ENCODE measurements at places on chromosomes 13 and 19.

DNA sequence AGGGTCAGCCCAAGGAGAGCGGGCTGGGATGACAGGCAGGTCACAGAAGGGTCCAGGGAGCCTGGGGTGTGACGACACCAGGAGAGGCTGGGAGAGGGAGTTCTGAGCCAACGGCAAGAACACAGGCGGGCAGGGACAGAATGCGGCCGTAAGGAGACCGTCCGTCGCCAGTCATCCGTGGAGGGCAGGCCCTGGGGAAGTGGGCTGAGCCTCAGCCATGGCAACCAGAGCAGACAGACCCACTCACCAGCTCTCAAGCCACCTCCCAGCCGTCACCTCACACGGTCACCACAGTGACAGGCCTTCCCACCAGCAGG is 3.7 kb upstream of the TMEM86B start:
- no peak for DNase-seq

- DNase-seq: peak; percentile 93
Measured at GRCh38 chr13:93169980-93170379, 56.6 kb upstream of the GPC6 start.

DNA sequence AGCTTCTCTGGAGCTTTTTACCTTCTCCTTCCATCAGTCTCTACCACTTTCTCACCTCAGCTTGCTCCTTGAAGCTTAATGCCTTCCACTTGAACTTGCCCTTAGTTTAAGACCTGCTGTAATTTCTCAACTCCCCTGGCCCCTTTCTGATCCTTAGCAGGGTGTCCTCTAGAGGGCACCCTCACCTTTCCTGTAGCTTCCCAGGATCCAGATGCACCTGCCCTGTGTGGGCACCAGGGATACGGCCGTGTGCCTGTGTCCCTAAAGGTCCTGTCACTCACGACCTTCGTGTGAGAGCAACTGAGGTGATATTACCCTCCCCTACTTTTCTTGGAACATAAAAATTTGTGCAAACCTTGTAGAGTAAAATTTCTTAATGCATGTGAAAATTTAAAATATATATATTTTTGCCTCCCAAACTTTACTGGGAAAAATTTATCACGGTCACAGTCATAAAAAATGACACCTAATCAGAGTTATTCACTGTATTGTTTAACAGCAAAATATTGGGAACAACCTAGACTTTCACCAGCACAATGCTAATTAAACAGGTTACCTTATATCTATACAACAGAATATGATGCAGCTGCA is 46.4 kb downstream of the PSG3 start:
- DNase-seq: peak; percentile 73

- DNase-seq: peak; percentile 67
Measured at GRCh38 chr13:79485014-79485811, 4.3 kb downstream of the NDFIP2 start.

DNA sequence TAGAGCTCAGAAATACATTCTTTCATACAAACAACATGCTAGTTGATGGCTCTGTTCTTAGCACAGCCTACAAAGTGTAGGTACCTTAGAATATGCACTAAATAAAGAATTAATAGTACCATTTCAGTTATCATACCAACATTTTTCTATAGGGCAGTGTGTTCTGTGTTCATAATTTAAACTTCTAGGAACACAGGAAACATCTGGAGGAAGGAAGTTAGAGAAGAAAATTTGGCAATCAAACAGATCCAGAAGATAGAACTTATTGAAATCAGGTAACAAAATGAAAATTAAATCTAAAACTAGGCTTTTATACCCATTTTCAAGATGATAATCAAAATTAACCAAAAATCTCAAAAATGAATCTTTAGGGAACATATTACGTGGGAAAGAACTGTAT is 527.5 kb downstream of the DCT start:
- no peak for DNase-seq

DNA sequence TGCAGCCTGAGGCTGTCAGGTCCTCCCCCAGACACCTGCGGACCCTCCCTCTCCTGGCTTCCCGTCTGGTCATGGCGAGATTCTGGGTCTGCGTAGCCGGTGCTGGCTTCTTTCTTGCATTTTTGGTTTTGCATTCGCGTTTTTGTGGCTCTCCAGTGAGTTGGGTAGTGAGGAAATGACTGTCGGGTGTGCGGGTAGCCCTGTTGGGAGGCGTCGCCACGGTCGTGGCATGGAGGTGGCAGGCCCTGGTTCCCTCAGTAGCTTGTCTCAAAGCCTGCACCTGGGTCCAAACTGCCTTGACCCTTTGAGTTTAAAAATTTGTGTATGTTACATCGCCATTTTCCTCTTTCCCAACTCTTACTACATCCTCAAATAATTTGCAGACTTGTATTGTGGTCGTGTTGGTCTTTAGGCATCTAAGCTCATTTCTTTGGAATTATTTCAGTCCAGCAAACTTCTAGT is 344 bp downstream of the NHLRC3 start:
- no peak for DNase-seq

GRCh38 chr13:75055296-75055695 is 426.7 kb downstream of the TBC1D4 start:
- DNase-seq: no peak

GRCh38 chr13:97072297-97072696 is 78.0 kb upstream of the OXGR1 start:
- DNase-seq: no peak

DNA sequence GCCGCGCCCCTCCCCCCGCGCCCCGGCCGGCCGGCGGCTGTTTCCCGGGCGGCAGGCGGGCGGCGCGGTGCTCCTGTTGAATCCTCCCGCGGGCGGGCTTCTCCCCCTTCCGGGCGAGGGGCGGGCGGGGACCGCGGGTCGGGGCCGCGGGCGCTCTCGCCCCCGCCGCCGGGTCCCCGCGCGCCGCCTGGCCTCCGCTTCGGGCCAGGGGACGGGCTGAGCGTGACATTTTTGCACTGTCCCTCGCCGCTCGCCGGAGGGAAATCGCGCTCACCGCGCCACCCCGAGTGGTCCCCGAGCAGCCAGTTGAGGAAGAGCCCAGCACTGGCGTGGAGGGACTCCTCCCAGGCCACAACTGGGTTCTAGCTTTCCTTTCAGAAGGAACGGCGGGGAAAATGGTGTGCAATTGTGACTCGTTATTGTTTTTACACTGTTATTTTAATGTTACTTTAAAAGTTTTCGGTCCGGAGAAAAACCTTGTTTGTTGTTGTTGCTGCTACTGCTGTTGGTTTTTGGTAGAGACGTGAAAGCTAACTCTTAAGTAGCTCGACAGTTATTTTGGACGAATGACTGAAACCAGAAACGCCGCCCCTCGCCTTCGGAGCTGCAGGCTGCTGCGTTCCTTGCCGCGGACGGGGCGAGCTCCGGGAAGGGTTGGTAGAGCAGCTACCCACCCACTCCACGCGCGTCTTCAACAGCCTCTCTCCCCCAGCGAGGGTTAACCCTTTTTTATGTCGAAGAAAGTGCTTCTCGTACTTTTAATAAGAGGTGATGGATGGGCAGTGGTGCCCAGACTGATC is 959 bp downstream of the PDS5B start:
- peak; percentile 55 for DNase-seq

DNA sequence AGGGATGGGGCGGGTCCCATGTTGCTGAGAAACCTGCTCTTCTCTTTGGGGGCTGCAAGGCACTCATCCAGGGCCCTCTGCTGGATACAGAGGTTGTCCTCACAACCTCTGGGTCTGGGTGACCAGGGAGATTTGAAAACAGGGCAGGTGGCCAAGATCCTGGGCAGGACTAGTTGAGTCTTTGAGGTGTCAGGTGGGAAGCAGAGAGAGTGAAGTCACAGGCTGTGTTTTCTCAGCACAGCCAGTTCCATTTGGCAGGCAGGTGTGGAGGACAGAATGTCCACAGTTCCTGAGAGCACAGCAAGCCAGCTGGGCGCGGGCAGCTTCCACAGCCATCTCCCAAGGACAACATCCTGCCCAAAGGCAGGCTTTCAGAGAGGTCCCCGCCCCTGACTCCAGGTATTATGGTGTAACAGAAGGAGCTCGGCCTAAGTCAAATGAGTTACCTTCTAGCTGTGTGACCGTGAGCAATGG is 118.8 kb downstream of the NUFIP1 start:
- DNase-seq: peak; percentile 45

DNA sequence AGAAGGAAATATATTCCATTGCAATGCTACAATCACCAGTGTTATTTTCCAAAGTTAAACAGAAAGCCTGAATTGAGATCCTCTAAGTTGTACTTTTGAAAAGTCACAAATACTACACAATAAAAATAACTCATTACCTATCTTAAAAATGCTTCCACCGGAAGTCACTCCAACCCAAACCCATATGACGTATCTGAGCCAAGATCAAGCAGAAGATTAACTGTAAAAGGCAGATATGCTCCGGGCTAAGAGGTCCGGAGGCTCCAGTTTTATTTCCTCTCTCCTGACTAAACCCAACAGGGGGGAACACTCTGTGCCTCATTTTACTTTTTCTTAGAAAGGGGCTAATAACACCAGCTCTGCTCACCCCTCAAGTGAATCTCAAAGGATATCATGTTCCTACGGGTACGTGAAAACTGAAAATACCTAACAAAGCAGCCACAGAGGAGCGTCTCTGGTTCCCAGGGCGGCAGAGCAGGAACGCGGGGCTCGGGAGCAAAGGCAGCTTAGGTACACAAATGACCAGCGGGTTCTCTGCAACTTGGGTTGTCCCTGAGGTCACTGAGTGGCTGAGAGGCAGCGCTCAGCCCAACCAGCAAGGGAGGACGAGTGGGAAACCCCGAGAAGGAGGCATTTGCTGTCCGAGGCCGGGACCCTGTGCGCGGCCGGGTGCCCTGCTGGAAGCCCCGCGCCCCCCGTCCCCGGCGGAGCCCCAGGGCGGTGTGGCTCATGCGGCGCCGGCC is 750 bp downstream of the RAB20 start:
- peak; percentile 33 for DNase-seq

DNA sequence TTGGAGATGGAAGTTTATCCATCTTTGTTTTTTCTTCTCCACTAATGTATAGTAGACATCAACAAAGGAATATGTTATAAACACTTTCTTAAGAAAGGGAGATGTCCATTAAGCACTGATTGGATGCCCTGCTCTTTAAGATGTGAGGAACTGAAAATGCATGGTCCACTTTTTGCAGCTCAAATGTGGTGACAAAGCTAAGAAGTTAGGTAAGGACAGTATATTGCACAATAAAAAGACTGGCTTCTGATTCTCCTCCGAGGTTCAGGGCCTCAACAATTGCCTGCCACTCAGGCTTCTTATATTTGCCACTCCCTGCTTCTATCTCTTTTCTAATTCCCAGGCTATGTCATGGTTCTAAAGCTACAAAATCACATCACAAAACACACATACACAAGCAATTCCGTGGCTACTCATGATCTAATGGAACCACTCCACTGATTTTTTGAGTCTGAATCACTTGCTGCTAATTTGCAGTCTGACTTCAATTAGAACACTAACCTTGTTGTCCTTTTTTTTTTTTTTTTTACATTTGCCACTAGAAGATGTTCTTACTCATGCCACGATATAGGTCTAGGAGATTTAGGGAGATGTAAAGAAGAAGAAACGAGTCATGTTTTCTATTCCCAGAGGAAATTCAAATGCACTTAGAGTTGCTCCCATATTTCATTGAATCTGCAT is 29.6 kb upstream of the TNFSF11 start:
- no peak for DNase-seq

- DNase-seq: peak; percentile 94
Measured at GRCh38 chr13:109704771-109705635, 81.4 kb downstream of the IRS2 start.

DNA sequence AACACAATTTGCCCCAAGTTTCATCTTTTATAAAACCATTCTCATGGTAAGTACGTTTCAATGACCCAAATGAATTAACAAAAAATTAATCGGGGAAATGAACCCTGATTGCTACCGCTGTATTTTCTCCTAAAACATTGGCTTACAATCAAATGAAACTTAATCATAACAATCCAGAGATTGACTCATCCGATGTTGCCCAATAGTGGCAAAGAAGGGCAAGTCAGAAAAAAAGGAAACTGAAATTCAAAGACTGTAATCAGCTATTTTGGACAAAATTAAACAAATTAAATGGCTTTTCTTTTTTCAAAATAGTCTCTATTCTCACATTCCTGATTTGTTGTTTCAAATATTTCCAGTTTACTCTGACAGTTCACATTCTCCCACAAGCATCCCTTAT is 3.9 kb upstream of the ACOD1 start:
- DNase-seq: peak; percentile 86

GRCh38 chr19:16206637-16207036 is 8.9 kb downstream of the AP1M1 start:
- no peak for DNase-seq

- peak; percentile 61 for DNase-seq
Measured at GRCh38 chr13:32984857-32985626, 31.2 kb upstream of the KL start.

DNA sequence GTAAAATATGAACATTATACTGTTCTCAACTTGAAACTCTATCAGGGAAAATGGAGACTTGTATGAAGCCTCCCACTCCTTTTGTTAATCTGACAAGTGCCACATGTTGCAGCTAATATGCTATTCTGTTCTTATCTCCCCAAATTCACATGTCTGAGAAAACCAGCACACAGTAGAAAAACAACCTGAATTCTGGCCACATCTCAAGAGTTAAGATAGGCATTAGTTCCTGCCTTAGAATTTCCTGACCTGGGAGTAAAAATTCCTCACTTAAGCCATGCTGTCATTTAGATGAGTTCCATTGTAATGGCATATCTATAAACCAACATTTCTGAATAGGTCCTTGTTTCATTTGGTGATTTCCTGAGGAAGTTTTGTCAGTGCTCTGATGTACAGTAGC is 1098.5 kb downstream of the EFNB2 start:
- DNase-seq: no peak

DNA sequence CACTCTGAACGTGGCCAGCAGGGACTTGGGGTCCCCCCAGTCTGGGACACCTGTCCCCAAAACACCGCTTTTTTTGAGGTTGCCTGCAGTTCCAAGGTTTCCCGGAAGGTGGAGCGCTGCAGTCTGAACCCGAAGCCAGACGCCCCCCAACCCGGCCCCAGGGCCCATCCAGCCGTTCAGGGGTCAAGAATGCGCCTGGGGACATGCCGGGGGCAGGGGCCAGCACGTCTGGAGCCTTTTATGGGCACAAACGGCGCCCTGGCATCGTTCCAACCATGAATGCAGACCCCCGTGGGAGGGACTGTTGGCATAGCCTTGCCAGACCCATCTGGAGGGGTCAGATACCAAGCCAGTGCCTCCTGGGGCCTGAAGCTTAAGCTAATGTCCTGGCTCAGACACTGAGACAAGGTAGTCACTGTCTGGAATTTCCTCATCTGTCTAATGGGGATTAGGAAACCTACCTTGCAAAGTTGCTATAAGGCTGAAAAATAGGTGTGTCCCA is 6.9 kb downstream of the S1PR5 start:
- DNase-seq: peak; percentile 63

- DNase-seq: peak; percentile 59
Measured at GRCh38 chr19:574658-575526, 2.5 kb downstream of the BSG start.

- no peak for DNase-seq
Measured at GRCh38 chr13:107807306-107808073, 407.8 kb downstream of the LIG4 start.

GRCh38 chr19:38270587-38271167 is 6.3 kb downstream of the SPINT2 start:
- DNase-seq: peak; percentile 35
